NT2/D1 (cell line): ENCODE measurements at places on chromosomes 12 and 14.

DNA sequence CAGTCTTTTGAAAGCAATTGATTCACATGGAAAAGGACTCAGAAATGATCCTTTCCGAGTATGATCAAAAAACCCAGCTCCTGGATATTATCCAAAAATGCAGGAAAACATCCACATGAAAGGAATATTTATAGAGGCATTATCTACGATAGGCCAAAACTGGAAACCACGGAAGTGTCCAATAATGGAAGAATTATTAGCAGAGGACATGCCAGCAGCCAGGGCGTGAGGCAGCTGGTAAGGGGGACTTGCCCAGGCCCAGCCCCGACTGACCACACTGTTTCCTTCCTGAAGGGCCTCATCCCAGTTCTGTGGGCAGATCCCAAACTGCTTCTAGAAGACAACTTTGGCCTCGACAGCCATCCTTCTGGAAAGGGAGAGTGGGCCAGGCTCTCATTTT, 20.5 kb downstream of the ACTN1 start:
- no peak for DNase-seq

DNA sequence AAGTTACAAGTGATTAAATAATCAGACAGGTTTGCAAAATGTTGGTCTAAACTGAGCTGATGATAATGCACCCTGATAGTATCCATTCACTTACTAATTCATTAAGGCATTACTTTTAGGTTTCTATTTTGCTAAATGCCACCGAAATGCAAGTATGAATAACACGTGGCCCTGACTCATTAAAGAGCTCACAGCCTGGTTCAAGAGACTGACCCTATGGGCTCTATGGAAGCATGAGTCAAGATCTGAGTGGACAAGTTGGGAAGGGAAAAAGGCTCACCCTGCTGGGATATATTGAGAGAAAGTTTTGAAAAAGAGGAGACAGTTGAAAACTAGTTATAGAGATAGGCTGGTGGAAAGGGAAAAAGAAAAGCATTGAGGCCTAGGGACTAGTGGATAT, 14.8 kb upstream of the LRRC9 start:
- DNase-seq, result no peak

DNA sequence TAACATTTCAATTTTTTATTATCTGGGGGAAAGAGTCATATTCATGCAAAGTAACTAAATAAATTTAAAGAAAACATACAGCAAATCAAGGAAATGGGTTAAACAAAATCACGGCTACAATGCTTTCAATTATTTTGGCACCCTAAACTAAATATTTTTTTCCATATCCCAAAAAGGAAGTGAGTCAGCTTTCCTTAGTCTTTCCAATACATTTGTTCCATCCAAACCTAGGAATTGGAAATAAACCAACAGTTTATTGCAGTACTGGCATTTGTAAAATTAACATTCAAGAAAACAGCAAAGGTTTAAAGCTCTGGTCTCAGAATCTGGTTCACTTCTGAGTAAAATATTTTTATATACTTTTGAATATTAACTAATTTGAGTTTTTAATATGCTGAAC, 89.2 kb downstream of the BCL2L14 start:
- DNase-seq, result no peak

DNA sequence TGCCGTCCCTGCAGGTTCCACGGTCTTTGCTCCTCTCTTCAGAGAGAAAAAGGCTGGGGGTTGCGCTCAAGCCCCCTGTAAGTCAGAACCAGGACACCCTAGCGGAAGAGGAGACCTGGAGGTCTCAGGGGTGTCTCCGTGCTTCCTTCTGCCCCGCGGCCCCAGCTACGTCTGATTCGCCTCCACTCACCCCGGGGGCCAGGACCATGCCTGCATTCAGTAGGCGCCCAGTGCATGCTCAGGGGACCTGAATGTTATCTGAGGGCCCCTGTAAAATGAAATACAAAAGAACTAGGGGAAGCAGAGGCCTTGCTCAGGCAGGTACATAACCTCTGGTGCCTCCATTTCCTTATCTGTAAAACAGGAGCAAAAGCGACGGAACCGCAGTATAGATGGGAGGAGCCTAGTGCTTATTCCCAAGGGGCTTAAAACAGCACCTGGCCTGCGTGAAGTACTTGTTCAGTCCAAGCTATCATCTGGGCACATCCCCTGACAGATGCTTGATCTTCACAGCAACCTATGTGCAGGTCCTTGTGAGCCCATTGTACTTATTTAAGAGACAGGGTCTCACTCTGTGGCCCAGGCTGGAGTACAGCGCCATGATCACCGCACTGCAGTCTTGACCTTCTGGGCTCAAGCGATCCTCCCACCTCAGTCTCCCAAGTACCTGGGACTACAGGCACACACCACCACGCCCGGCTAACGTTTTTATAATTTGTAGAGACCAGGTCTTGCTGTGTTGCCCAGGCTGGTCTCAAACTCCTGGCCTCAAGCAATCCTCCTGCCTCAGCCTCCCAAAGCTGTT, 110.3 kb upstream of the NCOR2 start:
- DNase-seq, result no peak

GRCh38 chr14:105465209-105466031, 9.2 kb upstream of the CRIP2 start:
- DNase-seq, result no peak

DNA sequence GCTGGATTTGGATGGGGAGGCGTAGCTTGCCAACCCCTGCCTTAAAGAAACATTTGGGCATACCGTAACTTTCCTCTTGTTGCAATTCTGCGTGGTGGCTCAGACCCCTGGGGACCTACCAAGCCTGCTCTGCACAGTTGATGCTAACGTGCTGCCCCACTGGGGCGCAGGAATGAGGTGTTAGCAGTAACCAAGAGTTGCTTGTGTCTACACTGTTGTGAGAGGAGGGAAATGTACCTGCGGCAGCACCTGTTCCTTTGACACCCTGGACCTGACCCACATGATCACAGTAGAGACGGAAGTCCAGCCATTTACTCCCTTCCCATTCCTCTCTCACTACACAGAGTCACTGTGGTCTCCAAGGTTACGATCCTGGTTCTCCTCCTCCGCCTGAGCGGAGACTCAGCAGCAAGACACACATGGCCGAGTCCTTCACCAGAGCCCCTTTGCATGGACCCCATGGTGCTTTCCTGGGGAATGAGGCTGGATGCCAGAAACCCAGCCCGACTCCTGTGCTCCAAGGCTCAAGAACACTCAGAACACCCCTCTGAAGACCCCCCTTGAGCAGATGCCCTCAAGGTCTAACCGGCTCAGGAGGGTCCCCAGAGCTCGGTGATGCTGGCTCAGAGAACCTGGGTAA, 84.8 kb downstream of the FBXL14 start:
- no peak for DNase-seq

DNA sequence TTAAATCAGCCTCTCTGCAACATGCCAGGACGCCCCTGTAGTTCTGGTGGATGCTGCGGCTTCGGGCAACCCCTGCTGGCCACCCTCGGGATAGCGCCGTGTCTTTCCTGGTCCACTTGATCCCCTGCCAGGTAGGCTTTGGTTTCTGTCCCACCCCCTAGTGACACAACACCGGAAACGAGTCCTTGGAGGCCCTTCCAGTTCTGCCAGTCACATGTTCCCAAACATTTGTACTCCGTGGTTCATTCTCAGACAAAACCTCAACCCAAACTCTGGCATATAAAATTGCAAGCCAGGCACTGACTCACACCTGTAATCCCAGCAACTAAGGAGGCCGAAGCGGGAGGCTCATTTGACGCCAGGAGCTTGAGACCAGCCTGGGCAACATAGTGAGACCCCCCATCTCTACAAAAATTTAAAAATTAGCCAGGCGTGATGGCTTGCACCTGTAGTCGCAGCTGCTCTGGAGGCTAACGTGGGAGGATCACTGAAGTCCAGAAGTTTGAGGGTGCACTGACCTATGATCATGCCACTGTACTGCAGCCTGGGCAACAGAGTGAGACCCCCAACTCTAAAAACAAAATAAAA, 37.0 kb downstream of the RASAL1 start:
- peak; percentile 68 for DNase-seq
